Activated naive CD4-positive, alpha-beta T cell treated with anti-CD3 and anti-CD28 coated beads, Interleukin-2, amount 50 U/mL, for 16 hours (primary cell): ENCODE measurements at places on chromosomes 2 and 18.

GRCh38 chr2:33607905-33608304 lies 8.8 kb upstream of the FAM98A start:
- no peak for DNase-seq

DNA sequence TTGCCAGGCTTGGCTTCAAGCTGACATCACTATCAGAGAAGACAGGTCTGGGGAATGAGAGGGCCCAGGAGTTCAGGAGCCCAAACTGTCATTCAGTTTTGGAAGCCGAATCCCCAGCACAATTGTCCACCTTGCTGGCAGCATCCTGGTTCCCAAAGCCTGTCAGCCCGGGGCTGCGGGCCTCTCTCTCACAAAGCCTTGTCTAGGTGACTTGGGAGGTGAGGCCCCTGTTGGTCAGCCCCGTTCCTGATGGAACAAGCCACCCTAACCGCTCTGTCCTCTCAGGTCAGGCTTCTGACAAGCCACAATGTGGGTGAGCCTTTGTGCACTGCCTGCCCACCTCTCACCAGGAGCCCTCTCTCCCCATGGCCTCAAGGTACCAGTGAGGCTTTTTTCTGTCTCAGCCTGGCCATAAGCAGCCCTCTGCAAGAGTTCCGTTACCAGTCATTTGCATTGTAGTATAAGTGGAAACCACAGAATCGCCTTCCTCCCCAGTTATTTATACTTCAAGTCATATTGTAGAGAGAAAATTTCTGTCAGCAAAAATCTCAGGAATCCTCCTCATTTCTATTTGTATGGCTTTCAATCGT lies 100.6 kb downstream of the MSH2 start:
- DNase-seq, result no peak

DNA sequence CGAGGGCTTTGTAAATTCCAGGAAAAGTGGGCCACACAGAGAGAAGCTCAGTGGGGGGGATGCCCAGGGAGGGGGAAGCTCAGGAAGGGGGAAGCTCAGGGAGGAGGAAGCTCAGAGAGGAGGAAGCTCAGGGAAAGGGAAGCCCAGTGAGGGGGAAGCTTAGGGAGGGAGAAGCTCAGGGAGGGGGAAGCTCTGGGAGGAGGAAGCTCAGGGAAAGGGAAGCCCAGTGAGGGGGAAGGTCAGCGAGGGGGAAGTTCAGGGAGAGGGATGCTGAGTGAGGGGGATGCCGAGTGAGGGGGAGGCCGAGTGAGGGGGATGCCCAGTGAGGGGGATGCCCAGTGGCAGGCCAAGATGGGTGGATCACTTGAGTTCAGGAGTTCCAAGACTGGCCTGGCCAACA lies 821 bp upstream of the CHRNG start:
- no peak for DNase-seq

- DNase-seq, result peak; percentile 64
Observed at GRCh38 chr2:172086241-172087206, 1.2 kb downstream of the DLX1 start.

DNA sequence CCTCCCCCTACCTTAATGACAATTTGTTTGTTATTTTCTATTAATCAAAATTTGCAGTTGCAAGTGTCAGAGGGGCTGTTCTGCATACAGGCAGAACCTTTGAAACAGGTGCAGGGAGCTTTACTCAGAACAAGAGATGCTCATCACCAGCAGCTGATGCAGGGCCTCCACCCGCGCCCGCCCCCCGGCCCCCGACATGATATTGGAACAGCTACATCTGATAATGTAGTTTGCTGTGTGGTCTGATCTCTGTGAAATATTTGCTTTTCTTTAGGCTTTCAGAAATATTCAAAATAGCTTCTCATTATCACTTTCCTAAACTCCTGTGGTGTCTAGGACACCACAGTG lies 130.0 kb downstream of the PRKCE start:
- DNase-seq, result no peak

GRCh38 chr2:72999729-73000725 lies 71.5 kb downstream of the SFXN5 start:
- DNase-seq, result no peak

DNA sequence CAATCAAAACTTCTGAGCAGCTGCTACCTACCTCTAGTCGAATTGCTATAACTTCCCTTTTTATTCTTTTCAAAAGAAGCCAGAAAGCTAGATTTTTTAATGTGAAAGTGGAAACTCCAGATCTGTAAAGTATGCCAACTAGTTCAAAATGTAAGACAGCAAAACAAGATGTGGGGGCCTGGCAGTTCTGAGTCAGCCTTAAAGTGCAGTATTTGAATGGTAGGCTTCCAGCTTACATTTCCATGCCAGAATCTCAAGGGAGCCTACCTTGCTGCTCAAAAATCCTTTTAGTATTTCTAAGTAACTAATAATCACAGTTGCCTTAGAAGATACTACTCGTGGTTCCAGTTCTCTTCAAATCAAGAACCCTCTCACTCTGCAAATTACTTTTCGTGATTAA lies 1288.7 kb downstream of the LRP1B start:
- no peak for DNase-seq

- DNase-seq, result no peak
Observed at GRCh38 chr2:142866426-142866825, 11.0 kb upstream of the KYNU start.

GRCh38 chr18:24427484-24427883 lies 1.0 kb downstream of the IMPACT start:
- DNase-seq, result no peak

GRCh38 chr18:31010601-31011000 lies 31.9 kb downstream of the DSC3 start:
- no peak for DNase-seq

DNA sequence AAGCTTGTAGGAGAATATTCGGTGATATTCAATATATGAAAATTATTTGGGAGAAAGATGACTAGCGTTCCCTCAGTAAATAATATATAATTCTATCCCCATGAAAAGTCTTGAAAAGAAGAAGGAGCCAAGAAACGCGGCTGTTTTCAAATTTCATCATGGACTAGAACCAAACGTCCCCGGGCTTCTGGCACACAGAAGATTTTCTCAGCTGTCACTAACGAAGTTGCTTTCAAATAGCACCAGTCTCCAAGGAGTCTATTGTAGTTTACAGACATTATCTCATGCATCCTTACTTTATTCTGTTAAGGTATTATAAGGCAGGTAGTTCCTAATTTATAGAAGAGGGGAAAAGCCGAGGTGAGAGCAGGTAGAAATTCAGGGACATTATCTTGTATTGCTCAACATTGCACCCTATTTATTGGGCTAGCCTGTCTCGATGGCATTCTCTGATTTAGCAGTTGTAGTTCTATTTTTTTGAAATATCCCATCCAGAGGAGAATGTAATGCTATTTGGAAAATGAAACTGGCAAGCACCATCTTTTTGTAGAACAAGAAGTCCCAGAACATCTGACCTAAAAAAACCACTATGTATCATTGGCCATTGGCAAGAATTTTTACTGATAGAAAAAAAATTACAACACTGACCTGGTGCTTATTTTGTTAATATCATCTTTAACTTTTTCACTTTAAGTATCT lies 198.1 kb upstream of the RASGRP3 start:
- DNase-seq, result no peak

GRCh38 chr18:9182852-9183399 lies 46.3 kb downstream of the ANKRD12 start:
- DNase-seq, result no peak

GRCh38 chr2:145022666-145023333 lies 502.9 kb upstream of the ZEB2 start:
- no peak for DNase-seq

DNA sequence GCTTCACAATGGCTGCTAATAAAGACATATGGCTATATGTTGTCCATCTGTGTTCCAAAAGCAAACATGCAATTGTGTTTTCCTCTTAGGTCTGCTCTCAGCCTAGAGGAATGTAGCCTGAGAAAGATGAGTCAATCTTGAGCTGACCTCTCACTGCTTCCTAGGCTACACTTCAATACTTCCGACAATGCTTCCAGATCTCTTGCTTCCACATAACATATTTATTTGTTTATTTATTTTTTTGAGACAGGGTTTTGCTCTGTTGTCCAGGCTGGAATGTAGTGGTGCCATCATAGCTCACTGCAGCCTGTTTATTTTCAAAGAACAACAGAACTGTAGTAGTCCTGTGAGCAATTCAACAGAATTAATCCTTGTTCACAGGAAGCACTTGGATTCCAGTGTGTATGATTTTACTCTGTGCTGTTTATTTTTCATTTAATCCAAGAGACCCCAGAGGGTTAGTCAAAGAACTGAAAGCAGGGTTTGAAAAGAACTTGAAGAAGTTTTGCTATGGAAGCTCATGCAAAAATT lies 437.9 kb downstream of the TXNL1 start:
- DNase-seq, result no peak

- DNase-seq, result no peak
Observed at GRCh38 chr2:24301599-24301998, 58.7 kb downstream of the ITSN2 start.

GRCh38 chr2:108614659-108615058 lies 80.4 kb downstream of the LIMS1 start:
- DNase-seq, result no peak

- DNase-seq, result no peak
Observed at GRCh38 chr2:204706939-204707338, 161.7 kb downstream of the PARD3B start.

DNA sequence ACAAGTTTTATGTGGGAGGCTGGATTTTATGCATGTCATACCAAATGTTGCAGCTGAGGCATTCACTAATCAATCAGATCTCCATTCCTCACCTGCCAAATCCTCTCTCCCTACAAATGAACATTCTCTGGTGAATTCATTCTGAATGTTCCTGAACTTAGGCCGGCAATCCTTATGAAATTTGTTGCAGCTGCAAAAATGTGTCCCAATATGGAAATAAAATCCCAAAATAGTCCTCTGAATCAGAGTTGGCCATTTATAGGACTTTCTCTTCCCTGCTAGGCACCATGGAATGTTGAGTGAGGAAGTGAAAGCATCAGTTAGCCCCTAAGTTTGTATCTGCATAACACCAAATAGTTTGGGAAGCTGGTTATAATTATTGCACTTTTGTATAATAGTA lies 25.6 kb downstream of the GCA start:
- no peak for DNase-seq

- no peak for DNase-seq
Observed at GRCh38 chr2:105768176-105768575, 23.5 kb downstream of the NCK2 start.

- DNase-seq, result no peak
Observed at GRCh38 chr2:173623438-173624319, 269.0 kb downstream of the CDCA7 start.

GRCh38 chr2:70983506-70984227 lies 5.2 kb downstream of the ANKRD53 start:
- DNase-seq, result no peak

- DNase-seq, result no peak
Observed at GRCh38 chr2:124874219-124874618, 849.1 kb downstream of the CNTNAP5 start.

DNA sequence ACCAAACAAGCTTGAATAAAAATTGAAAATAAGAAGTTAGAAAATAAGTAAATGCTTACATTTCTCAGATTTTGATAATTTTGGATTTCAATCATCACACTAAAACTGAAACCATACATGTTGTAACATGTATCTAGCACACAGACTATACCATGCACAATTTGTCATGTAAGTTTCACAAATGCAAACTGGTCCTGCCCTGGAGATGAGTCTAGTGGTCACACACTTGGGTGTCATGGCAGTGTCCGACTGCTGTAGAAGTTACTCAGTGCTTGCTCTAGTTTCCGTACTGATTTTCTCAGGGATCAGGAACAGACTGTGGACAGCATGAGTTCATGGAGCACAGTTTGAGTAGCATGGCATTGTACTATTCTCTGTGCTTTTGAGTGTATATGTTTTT lies 182.9 kb upstream of the RMP24 start:
- DNase-seq, result no peak

DNA sequence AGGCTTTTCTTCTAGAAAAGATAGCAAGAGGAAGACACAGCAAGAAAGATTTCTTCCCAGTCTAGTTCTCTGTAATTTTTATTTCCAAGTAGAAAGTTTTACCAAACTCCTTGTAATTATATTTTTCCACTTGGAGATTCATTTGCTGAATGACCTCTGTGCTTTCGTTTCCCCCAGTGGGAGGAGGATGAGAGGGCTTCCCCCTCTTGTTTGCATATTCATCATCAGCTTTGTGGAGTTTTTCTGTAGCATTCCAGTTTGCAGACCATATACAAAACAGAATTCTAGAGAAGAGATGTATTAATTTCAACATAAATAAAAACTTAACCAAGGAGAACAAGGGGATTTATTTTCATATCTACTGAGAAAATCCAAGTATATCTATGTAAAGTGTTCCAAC lies 51.3 kb downstream of the RMDN2 start:
- DNase-seq, result no peak

- no peak for DNase-seq
Observed at GRCh38 chr18:25795213-25795612, 295.2 kb downstream of the SS18 start.

GRCh38 chr2:22355816-22356433 lies 1029.1 kb upstream of the KLHL29 start:
- DNase-seq, result peak; percentile 17

DNA sequence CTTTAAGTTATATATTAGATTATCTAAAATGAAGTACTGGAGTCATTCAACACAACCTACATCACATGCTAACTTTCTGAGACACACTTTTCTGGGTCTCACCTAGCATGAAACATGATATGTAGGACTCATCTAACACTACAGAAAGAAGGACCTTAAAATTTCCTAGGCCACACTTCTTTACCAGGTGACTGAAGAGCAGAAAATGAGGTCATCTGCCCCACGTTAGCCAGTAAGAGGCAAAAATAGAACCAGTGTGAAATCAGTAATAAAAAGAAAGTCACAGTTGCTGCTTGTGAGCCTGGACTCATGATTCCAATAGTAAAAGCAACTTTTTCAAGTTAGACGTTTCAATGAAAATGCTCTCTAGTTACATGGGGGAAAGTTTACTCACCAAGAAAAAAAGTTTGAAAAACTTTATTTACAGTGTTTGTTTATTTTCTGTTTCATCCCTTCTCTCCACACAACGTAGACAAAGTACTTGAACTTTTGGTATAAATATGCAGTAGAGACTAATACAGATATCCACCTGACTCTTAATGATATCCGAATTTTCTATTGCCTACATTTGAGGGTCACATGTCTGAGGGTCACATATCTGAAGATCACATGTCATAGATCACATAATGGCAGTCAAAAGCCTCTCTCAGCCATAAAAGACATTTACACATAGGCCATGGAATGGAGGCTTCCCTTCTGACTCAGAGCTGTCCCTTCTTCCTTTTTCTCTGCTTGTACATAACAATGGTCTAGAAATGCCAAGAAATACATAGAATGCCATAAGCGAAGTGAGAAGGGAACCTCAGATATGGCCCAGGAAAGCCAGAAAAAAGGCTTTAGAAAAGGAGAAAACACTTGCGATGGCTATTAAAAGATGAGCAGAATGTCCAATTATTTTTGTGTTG lies 362.9 kb downstream of the ZEB2 start:
- DNase-seq, result no peak

- peak; percentile 29 for DNase-seq
Observed at GRCh38 chr2:238864207-238865014, 16.5 kb downstream of the TWIST2 start.

DNA sequence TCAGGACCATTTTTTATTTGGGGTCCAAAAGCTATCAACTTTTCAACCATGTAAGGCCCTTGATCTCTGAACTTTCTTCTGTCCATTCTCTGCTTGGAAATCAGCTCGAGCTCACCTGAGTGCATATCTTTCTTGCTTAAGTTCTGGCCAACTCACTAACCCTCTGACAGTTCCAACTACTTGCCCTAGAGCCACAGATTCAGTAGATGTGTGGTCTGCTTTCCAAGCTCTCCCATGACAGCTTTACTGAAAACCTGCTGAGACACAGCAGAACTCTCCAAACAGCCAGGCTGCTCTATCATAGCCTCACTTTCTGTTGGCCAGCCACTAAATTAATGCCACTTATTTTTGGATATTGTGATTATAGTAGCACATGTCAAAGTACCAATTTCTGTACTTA lies 21.2 kb upstream of the IKZF2 start:
- DNase-seq, result no peak

- DNase-seq, result no peak
Observed at GRCh38 chr2:230877116-230877758, 12.5 kb downstream of the ITM2C start.
